DMS79 treated with DMSO at 0.1 percent for 48 hours (cell line): ENCODE measurements at places on chromosomes 5 and 9.

DNA sequence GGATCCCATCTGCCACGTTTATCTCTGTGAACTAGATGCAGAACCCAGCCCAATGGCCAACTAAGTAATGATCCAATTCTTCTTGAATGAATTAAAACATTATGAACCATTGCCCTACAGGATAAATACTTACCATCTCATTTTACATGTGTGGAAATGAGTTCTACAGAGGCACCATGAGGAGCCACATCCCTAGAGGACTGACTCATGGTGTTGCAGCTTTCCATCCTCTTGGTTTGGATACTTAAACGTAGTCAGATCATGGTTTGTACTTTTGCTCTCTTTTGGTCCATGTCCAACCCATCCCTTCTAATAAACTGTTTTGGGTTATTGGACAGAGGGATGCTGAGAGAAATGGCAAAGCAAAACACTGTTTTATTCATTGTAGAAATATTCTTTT is 484.8 kb downstream of the EBF1 start:
- DNase-seq = no peak

- no peak for DNase-seq
These were observed 3.1 kb upstream of the FAM120AOS start for GRCh38 chr9:93456504-93456903.

- no peak for DNase-seq
These were observed 121.4 kb upstream of the CACNA1B start for GRCh38 chr9:137756045-137756744.

- DNase-seq = no peak
These were observed 164.5 kb downstream of the BAAT start for GRCh38 chr9:101220341-101220740.

DNA sequence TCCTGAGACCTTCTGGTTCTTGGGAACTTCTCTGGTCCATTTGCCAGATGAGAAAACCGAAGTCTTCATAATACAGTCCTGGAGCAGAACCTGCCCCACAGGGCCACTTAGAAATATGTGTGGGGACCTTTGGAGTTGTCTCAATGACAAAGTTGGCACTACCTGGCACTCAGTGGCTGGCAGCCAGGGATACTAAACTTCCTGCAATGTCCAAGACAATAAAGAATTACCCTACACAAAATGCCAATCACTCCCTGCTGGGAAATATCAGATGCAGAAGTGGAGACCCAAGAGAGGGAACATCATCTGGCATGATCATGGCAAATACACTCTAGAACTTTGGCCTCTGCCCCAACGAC is 29.6 kb downstream of the ADRB2 start:
- DNase-seq = no peak

DNA sequence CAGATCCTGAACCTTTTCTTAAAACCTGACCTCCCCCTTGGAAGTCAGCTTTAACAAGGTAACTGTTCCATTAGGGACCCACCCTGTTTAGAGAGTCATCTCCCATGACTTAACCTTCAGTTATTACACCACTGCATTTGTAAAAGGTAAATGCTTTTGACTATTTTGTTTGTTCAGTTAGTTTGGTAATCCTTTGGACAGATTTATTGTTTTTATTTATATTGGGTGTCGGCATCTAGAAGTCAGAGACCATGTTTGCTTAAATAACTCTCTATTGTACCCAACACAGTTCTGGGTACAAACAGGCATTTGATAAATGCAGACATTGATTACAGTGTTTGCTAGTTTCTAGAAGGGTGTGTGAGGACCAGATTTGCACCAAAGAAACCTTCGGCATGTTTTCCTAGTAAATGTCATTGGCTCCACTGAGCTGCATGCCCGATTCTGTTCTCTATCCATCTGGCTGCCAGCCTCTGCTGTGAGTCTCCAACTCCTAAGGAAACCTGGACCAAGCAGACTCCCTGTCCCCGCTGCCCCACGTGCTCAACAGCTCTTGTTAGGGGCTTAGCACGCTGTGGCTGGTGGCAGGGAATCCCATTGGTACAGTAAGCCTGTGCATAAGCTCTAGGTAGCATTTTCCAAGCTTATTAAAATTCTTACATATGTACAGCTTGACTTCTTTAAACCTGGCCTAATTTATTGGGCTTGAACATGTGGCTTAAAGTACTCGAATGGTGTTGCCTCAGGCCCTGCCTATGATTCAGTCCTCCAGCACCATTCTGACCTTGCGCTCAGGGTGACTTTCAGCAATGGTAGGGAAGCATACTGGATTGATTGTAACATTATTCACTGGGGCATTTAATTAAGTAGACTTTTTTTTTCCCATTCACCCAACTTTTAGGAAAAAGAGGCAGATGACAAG is 6.6 kb downstream of the PCBD2 start:
- DNase-seq = no peak

DNA sequence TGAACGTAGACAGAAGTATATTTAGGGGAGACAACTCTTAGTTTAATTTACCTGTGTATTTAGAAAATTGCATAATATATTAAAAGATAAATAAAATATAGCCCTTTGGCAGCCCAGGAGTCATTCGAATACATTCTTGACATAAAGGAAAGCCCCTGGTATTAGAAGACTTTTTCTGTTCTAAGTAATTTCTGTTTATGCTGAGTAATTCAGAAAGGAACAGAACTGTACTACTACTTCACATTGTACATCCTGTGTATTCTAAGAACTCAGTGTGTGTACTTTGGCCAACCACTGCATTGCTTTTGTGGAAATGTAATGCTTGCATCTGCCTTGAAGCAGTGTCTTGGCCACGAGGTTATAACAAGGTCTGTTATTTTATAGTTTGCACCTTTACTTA is 136.4 kb downstream of the KDM4C start:
- no peak for DNase-seq

DNA sequence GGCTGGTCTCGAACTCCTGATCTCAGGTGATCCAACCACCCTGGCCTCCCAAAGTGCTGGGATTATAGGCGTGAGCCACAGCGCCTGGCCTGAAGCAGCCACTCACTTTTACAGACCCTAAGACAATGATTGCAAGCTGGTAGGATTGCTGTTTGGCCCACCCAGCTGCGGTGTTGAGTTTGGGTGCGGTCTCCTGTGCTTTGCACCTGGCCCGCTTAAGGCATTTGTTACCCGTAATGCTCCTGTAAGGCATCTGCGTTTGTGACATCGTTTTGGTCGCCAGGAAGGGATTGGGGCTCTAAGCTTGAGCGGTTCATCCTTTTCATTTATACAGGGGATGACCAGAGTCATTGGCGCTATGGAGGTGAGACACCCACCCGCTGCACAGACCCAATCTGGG is 1.5 kb downstream of the CA9 start:
- DNase-seq = no peak

GRCh38 chr5:10123254-10123989 is 126.3 kb downstream of the ATPSCKMT start:
- no peak for DNase-seq

GRCh38 chr5:165460911-165461310 is 1955.5 kb downstream of the MAT2B start:
- no peak for DNase-seq

DNA sequence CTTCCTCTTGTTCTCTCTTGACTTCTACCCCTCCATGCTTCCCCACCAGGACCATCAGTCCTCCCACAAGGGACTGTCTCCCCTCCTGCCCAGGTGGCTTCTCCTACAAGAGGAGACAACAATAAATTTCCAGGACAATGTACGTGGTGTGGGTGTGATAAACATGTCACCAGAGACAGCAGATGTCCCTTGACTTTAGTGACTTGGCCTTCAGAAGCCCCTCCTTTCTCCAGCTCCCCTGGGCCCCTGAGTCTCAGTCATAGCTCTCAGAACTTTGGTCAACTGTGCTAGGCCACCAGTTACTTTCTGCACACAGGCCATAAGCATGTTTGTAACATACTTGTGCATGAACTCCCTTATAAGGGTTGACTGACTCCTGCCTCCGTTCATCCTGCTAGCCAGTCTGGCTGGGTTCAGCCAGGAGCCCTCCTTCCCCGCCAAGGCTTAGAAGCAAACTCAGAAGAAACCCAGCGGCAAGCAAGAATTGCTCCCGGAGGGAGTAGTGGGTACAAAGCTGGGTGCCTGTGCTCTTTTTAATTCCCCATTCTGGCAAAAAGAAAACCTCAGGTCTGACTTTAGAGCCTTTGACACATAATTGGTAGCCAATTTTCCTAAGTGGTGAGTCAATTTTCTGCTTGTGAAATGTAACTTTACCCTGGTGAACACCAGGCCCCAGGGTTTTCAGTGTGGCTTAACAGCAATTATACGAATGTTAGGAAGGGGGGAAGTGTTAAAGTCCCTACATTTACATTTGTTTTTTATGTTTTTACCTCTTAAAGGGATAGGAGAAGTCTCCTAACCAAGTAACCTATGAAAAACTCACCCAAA is 49.2 kb downstream of the EBF1 start:
- DNase-seq = no peak

- DNase-seq = no peak
These were observed 8.2 kb downstream of the SLC23A1 start for GRCh38 chr5:139374909-139375308.
